Adrenal gland (tissue), 19 donors: ENCODE measurements at places on chromosomes 7 and 10. TPM values are rescaled to one million over a fixed set of nuclear protein-coding genes. Genes with fewer than 3 reads are reported as not detected.

- H3K4me1 ChIP-seq, result peaks cover 13% of the 10 kb centered on the region
- H3K27ac ChIP-seq, result peak overlapping the region; percentile 46
- H3K4me3 ChIP-seq, result no peak overlapping the region
- H3K27me3 ChIP-seq, result no peaks in the 10 kb centered on the region
- H3K36me3 ChIP-seq, result no peaks in the 10 kb centered on the region
Measured at GRCh38 chr10:77350711-77351119, 286.9 kb downstream of the KCNMA1 start.

DNA sequence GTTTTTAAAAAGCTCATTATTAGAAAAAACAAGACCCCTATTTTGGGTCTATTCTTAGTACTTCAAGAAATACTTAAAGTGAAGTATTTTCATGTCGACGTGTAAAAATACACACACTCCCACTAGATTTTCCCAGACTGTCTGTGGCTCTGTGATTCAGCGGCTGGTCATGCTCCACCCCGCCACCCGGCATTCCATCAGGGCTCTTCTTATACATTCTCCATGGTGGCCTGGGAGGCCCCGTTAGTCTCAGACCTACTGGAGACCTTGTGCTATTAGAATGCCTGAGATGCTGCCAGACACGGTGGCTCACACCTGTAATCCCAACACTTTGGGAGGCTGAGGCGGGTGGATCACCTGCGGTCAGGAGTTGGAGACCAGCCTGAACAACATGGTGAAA, 13.1 kb downstream of the TECPR1 start:
- peaks cover 16% of the 10 kb centered on the region for H3K36me3 ChIP-seq
- H3K27me3 ChIP-seq, result no peaks in the 10 kb centered on the region
- no peak overlapping the region for H3K4me3 ChIP-seq
- no peaks in the 10 kb centered on the region for H3K4me1 ChIP-seq

Gene CYP2C9
- 0.38 TPM for polyA plus RNA-seq

GRCh38 chr10:30080161-30080560, 20.8 kb upstream of the JCAD start:
- H3K27me3 ChIP-seq, result no peaks in the 10 kb centered on the region
- H3K4me1 ChIP-seq, result no peaks in the 10 kb centered on the region
- no peak for DNase-seq
- H3K4me3 ChIP-seq, result no peak overlapping the region
- H3K36me3 ChIP-seq, result no peaks in the 10 kb centered on the region

GRCh38 chr10:70666960-70667798, 5.1 kb upstream of the ADAMTS14 start:
- no peaks in the 10 kb centered on the region for H3K36me3 ChIP-seq
- no peaks in the 10 kb centered on the region for H3K4me1 ChIP-seq
- no peaks in the 10 kb centered on the region for H3K27me3 ChIP-seq
- H3K4me3 ChIP-seq, result no peak overlapping the region
- H3K27ac ChIP-seq, result no peak overlapping the region

- H3K27ac ChIP-seq, result no peak overlapping the region
- no peak for DNase-seq
- no peaks in the 10 kb centered on the region for H3K27me3 ChIP-seq
- H3K36me3 ChIP-seq, result no peaks in the 10 kb centered on the region
- H3K4me3 ChIP-seq, result no peak overlapping the region
Measured at GRCh38 chr10:91601212-91601611, 31.7 kb downstream of the PPP1R3C start.

GRCh38 chr10:35535136-35535535, 70.0 kb upstream of the GJD4 start:
- no peaks in the 10 kb centered on the region for H3K36me3 ChIP-seq
- no peaks in the 10 kb centered on the region for H3K4me1 ChIP-seq

- no peak for DNase-seq
- H3K27ac ChIP-seq, result no peak overlapping the region
- H3K27me3 ChIP-seq, result peaks cover 6% of the 10 kb centered on the region
Measured at GRCh38 chr7:82542665-82543064, 99.1 kb upstream of the CACNA2D1 start.

Gene VENTX
- polyA plus RNA-seq, result 0.26 TPM
